Stimulated activated CD8-positive, alpha-beta memory T cell treated with anti-CD3 and anti-CD28 coated beads, Interleukin-2, amount 100 ng/mL, for 1 hour (primary cell): ENCODE measurements at places on chromosomes 1 and 21.
A peak's percentile ranks its signal among the peaks of the same experiment; 100 is the strongest.

DNA sequence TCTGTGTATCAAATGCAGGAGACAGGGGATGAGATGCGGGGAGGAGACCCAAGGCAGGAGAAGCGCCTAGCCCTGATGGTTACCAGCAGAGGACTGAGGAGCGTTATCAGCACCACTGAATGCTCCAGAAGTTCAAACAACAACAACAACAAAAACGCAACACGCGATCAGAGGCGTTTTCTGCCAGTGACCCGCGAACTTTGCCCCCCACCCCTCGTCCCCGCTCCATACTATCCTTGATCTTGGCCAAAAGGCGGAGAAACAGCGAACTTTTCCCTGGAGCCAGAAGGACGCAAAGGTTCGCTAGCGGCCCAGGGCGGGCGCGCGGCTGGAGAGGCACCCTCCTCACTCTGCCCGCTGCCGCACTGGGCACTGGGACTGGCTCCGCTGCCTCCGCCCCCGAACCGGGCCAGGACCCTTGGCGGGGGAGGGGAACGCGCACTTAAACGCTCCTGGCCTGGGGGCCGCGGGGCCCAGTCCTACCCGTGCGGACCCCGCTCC lies 699 bp downstream of the ECHDC2 start:
- DNase-seq, result no peak

DNA sequence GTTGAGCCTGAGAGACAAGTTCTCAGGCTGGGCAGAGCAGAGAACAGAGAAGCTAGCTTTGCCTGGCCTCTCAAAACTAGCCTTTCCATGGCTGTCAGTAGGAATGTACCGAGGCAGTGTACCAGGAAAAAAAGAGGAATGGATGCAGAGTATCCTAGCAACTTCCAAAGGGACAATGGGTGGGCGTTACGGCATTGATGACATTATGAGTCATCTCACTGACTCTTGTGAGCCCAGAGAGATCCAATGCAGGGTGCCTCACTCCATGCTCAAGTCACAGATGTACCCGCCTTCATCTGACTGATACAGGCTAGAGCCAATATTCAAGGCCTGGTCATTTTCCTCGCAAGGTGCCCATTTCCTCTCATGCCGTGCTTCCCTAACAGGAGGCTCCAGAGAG lies 51.4 kb upstream of the C8B start:
- no peak for DNase-seq

- DNase-seq, result no peak
Observed at GRCh38 chr1:87684713-87685205, 356.1 kb downstream of the LMO4 start.

- no peak for DNase-seq
Observed at GRCh38 chr1:114627107-114627506, 42.7 kb downstream of the DENND2C start.

GRCh38 chr1:103779932-103780331 lies 30.2 kb downstream of the AMY1C start:
- no peak for DNase-seq

DNA sequence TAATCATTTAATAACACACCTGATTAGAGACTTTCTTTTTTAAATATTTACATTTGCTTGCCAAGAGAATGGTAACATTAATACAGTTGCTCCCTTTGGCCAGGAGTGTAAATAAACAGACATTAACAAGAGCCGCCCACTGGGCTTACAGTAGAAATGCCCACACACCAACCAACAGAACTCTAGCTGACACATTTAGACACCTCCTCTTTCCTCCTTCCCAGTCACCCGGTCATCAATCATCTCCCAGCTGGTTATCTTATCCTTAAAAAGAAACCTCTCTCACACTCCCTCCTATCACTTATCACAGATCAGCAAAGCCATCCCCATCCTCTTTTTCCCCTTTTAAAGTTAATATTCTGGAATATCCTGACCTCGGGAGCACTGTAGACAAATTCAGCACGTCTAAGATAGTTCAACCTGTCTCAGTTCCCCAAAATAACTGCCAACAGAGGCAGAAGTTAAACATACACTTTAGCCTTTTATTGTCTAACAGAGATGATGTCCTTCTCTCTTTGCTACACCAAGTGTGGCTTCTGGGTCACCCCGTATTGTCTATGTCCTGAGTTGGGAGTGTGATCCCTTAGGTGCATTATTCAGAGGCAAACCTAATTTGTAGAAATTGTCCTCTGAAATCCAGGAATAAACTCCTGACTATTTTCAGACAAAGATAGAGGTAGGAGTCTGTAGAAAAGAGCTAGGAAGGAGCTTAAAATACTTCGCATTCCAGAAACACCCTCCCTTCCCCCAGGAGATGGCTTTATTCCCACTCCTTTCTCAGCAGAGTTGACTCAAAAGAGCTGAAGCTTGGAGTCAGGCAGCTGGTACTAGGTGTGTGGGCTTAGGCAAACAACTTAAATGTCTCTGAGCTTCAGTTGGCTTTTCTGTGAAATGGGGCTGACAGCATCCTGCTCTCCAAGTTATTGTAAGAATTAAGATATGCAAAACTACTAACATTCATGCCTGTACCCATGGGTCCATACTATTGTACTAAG lies 8.8 kb downstream of the MYCL start:
- DNase-seq, result no peak

- no peak for DNase-seq
Observed at GRCh38 chr1:21874328-21874727, 62.3 kb downstream of the LDLRAD2 start.

DNA sequence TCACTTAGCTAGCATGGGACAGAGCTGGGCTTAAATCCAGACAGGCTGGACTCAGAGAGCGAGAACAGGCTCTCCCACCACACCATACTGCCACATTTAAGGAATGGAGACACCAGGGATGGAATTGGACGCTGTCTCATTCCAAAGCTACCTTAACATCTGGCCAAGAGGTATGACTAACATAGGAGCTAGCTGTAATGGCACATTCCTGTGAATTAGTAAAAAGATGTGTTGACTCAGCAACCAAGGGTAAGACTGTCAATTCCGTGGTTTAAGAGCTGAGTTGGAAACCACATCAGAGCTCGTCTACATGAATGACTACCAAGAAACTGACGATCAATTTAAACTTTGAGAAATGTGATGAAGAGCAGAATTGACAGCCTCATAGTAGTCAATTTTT lies 8.3 kb upstream of the TNFRSF9 start:
- no peak for DNase-seq

DNA sequence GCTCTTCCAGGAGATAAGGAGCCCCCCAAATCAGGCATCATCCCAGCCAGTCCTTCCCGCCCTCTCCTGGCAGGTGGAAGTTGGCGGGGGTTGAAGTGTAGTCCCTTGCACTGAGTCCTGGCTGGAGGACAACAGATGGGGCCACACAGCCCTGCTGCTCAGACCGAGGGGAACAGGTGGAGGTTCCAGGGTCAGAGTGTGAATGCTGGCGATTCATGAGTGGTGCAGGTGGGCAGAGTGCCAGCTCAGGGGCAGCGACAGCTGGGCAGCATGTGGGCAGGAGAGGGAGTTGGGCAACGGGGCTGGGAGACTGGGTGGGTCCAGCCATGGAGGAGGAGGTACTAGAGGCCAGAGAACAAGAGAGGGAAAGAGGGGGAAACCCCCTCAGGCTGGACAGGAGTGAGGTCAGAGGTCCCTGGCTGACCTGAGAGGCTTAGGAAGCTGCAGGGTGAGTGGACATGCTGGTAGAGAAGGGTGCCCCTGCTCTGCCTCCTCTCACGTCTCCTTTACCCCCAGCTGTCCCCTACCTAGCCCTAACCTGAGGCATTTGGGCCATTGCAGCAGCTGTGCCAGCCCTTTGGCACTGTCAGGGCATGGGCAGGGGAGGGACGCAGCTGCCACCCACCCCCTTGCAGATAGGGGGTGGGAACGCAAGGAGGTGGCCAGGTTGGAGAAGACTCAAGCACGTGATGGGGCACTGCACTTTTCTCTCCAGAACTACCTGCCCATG lies 11.3 kb upstream of the ADORA1 start:
- no peak for DNase-seq

- no peak for DNase-seq
Observed at GRCh38 chr1:153535242-153536011, at the start of gene S100A6. TSS of gene S100A6 (minus strand) at chr1:153535991. CDS start at chr1:153535339, 652 bp downstream.

DNA sequence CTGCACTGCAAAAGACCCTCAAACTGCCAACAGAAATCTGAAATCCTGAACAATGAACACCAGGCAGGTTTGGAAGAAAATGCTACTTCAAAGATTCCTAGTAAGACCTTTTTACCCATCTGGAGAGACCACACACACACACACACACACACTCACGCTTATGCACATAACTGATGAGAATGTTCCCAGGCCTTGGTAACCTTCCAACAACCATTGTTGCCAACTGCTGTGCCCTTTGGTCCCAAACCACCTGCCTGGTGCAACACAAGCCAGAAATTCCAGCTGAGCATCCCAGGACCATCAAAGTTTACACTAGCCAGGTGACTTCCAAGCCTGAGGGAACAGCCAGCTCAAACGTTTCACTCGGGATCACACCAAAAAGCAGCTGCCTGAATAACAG lies 56.9 kb downstream of the SEC16B start:
- no peak for DNase-seq

- no peak for DNase-seq
Observed at GRCh38 chr1:40824591-40825434, 37.4 kb downstream of the CITED4 start.

GRCh38 chr1:100912019-100912418 lies 16.1 kb downstream of the SLC30A7 start:
- DNase-seq, result no peak

- DNase-seq, result peak; percentile 43
Observed at GRCh38 chr1:25642574-25643108, 26.1 kb downstream of the MAN1C1 start.

DNA sequence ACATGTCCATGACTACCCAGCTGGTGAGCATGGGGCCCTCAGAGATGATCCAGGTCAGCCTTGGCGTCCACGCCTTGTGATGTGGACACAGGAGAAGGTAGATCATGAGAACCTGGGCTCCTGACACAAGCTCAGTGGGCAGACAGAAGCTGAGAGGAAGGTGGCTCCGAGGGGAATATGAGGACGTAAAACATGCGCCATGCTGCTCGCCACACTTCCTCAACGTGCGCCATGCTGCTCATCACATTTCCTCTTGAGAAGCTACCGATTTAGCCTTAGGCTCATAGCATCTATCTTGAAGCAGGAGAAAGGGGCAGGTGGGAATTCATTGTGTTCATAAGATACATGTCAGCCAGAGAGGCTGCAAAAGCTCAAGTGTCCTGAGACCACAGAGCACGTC lies 176.9 kb downstream of the KAZN start:
- no peak for DNase-seq

GRCh38 chr1:247332623-247333361 lies 1.1 kb upstream of the ZNF496 start:
- DNase-seq, result no peak

GRCh38 chr1:240136402-240136801 lies 44.7 kb downstream of the FMN2 start:
- DNase-seq, result no peak
